ENCODE measurements at places on chromosomes 2 and 18.

DNA sequence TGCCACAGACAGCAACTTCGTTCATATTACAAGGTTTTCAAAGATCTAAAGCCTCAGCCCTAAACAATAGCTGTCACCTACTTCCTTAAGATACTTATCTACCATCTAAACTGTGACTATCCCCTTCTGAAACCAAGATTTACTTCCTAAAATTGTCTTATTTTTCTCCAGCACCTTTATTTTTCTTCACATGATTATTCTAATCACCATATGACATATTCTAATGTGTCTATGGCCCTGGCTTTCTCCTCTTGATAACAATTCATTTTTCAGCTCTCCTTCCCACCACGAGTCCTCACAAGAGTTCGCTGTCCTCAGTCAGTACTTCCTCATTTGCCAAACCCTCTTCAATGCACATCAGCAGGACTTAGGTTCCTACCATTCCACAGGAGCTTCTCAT, 53.9 kb downstream of the RTTN start:
- DNase-seq, result peak; percentile 77

GRCh38 chr2:108612153-108612513, 77.9 kb downstream of the LIMS1 start:
- DNase-seq, result no peak

DNA sequence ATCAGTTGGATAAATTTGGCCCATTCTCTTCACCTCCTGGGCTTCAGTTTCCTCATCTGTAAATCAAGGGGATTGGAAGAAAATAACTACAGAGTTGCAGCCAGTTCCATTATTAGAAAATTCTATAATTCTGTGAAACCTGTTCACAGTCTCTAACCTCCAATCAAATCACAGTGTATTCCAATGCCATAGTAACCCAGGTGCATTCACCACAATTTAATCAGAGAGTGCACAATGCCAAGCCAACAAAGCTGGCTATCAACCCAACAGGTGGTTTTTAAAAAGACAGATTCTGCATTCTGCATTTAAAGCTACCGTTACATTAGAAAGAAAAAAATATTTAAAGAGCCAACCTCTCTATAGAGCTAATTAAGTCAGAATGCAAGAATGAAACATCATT, 308.6 kb downstream of the RNF144A start:
- no peak for DNase-seq

DNA sequence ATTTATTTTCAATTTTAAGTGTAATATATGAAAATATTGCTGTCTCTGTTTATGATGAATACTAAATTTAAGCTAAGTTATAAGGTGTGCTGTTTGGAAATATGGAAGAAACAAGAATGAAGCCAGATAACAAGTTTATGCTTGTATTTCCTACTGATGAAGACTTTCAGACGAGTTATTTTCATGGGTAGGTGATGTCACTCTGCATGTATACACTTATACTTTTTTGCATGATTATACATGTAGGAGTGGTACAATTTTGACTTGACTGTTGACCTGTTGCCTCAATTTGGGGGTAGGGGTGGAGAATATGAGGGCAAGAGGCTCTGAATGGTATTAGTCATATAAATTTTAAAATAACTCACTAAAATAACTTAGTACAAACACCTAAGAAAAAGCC, 133.7 kb downstream of the HAUS1 start:
- DNase-seq, result no peak

DNA sequence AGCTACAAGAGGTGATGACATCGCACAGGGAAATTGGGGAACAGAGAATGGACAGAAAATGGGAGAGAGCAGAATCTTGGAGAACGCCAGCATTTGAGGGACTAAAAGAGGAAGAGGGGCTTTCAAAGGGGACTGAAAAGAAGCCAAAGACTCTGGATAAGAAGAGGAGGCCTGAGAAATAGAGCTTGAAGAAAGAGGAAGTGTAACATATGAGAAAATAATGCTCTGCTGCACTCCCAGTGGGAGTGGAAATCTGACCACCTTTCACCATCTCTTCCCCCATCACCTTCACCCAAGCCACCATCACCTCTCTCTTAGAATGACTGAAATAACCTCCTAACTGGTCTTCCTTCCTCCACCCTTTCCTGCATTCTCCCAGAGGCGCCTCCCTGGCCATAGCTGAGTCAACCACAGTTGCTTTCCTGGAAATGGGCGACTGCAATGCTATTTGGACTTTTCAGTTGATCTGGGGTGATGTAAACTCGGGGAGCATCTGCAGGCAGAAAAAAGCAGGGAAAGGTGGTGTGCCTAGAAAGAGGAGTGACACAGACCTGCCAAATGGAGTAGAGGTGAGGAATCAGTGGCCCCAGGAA, 16.8 kb downstream of the CXCR1 start:
- peak; percentile 45 for DNase-seq

GRCh38 chr18:48826271-48826670, 124.5 kb downstream of the SMAD7 start:
- DNase-seq, result no peak

DNA sequence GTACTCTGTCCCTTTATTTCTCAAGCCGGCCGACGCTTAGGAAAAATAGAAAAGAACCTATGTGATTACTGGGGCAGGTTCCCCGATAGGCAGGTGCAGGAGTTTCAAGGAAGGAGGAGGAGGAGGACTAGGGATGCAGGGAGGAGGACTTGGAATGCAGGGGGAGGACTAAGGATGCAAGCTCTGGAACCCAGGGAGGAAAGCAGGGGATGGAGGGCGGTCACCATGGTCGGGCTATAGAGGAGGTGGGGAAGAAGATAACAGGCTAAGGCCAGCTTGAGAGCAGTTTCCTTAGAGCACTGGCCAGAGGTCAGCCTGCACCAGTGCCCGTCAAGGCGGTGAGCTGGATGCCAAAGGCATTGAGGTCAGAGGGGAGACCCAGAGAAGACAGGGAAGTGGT, 18.7 kb upstream of the B3GNT7 start:
- no peak for DNase-seq

DNA sequence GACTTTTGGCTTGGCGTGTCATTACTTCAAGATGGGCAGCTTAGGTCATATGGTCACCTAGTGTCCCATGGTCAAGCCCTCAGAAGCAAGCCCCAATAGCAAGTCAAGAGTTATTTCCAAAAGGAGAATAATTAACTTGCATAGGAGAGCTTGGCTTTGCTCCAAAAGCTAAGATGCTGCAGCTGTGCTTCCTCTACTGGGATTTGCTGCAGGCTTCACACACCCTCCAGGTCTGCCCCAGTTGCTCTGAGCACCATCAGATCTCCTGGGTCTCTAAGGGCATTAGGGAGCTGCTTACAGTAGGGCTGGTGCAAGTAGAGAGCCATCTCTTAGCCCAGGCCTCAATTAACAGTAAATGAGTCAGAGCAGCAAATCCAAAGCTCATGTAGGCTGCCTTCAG, 46.6 kb downstream of the THUMPD2 start:
- no peak for DNase-seq

DNA sequence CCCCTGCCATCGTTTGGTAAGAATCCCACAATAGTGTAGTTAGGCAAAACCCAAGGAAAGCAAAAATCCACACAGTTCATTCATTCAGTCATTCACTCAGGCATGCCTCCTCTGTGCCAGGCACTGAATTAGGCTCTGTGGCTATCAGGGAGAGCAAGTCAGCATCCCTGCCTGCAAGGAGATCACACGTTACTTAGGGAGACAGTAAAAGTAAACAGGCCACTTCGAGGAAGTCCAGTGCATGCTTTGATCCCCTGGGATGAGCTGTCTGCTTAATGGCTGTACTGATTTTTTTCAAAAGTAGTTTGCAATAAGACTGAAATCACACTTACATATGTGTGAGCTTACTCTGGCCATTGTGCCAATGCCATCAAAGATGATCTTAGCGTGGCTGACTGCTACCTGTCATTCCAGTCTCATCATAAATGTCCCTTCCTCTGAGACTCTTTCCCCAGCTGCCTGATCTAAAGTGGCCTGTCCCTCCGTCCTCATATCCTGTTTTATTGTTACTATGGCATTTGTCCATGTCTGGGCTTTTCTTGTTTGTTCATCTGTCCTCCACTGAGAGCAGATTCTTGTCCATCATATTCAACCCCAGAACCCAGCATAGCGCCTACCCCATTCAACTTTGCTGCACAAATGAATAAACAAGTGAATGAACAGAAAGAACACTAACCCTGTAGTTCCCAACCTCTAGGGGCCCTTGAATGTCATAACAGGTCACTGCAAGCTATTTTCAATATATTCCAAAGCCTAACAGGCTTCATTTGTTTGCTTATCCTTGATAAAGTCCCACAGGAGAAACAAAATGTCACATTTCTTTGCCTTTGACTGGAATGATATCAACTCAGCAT, 84.1 kb downstream of the GALNT14 start:
- DNase-seq, result no peak

DNA sequence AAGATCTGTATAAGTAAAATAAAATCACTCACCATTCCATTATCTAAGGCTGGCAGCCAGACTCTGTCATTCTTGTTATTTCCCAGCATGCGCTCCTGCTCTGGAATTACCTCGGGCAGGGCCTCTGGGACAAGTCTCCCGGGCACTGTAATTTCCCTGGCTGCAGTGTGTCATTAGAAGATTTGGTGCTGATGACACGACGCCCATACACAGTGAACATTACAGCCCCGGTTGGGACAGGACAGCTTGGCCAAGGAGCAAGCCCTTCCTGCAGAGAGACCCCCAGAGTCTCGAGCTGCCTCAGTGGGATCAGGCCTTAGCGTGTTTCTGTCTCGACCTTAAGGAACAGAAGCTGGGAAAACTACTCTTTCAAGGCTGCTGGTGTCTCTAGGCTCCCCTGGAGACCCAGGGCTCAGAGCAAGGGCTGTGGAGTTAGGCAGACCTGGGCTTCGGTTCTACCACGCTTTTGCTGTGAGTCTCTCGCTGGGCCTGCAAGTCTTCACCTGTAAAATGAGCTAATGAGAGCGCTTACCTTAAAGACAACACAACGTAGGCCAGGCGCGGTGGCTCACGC, 39.7 kb downstream of the SMAD7 start:
- no peak for DNase-seq

DNA sequence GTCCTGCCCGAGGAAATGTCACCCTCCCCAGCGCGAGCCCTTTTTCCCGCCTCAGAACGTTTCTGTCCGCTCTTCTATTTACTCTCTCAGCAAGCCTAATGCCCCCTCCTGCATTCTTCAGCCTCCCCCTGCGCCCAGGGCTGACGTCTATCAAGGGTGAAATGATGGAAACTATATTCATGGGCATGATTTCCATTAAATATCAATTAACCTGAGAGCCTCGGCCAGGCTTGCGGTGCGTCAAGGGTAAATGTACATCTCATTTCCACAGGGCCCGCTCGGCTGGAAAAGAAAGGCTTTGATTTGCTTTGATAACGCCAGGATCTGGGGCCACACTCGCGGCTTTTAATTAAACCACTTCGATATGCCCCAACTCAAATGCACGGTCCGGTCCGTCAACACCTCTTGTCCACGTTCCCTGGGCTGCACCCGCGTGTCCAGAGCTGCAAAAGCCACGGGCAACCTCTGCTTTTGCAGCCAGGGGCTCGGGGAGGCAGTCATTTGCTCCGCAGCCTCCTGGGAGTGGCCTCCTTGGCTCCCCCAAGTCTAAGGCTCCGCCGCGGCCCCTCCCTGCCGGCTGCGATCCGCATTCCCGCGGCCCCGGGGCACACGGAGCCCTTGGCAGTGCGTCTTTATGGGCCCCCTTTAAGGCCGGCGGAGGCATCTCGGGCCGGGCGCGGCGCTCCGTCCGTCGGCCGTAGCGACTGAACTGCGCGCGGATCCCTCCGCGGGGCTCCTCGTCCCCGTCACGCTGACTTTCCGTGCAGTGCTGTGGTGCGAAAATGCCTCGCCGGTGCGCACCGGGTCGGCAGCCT, at the start of gene HOXD8:
HOXD8 (plus strand) TSS at position 724 of the 815 bp plus-strand sequence. CDS start 662 bp downstream, outside the sequence.
- peak; percentile 72 for DNase-seq

DNA sequence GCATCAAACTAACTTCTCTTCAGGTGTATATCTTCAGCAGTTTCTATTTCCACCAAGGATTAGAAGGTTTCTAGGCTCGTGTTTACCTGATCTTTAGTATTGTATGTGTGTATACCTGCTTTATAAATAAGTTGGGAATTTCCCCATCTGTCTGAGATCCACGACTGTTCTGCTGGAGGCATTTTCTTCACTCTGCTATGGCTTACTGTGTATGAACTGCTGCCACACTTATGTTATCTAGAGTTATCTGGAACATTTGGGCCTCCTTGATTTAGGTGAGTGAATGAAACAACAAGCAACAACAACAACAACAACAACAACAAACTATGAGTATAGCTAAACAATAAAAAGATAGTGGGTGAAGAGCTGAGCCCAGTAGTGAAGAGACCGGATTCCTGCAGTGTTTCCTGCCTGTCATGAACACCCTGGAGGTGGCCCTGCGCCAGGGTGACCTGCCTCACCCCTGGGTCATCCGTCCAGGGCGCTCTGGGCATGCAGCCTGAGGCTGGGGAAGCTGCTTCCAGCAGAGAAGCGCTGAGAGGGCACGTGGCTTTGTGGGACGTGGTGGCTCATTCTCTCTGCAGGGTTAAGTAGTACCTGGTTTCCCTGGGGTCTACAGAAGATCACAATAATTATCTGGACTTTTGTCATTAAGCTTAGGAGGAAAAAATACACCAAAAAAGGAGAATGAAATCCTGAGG, 56.1 kb upstream of the GATA6 start:
- no peak for DNase-seq

GRCh38 chr2:73877071-73877802, 15.6 kb upstream of the ACTG2 start:
- DNase-seq, result peak; percentile 2

- DNase-seq, result no peak
Observed at GRCh38 chr2:173230181-173230580, 124.5 kb upstream of the CDCA7 start.

DNA sequence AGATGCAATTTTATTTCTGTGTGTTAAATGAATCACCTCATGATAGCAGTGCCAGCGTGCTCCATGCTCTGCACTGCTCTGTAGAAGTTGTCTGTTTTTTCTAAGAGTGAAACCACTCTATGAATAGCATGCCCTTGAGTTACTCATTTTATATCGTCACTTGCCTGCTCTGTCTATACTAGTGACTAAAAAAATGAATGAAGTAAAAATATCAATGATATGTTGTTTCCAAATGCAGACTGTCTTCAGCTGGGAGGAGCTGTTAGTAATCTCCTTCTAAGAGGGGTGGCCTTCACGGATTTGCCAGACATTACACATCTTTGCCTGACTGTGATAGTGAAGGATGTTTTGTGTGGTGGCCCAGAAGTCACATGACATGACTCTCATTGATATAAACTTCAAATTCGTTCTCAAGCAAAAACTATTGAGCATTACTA, 852.1 kb downstream of the CNTNAP5 start:
- no peak for DNase-seq

- no peak for DNase-seq
Observed at GRCh38 chr2:120656273-120656950, 79.3 kb upstream of the GLI2 start.

Measured in Kasumi-1 (cell line).